DMS79 treated with DMSO at 0.1 percent for 48 hours (cell line): ENCODE measurements at places on chromosomes 4 and X.

DNA sequence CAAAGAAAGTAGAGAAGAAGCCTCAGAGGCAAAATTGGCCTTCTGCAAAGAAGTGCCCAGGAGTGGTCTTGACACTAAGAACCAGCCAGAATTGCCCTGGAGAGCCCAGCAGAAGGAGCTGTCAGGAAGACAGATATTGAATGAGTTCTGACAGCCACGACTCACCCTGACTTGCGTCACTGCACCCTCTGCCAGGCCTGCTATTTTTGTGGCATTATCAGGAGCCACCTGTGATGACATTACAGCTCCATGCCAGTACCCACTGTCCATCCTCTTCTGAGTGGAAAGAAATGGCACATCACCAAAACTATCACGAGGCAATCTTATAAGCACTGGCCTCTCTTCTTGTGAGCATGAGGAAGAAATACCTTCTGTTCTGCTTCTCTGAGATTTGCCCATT is 67.7 kb downstream of the SMIM20 start:
- DNase-seq, result no peak

GRCh38 chr4:164997941-164998340 is 20.5 kb upstream of the TRIM61 start:
- DNase-seq, result peak; percentile 82

DNA sequence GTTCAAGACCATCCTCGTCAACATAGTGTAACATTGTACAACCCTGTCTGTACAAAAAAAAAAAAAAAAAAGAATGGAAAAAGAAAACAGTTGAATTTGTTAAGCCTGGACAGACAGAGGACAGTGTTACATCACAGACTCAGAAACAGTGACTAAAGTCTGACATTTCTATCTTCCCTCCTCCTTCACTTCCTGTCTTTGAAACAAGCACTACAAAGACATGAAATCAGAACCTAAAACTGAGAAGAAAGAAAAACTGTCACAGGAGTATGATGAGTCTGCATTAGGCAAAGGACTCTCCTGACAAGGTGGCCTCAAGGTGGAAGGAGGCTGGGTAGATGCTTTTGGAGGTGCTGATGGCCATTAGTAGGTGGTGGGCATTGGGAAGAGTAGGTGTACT is 126.7 kb downstream of the RBM47 start:
- DNase-seq, result no peak

DNA sequence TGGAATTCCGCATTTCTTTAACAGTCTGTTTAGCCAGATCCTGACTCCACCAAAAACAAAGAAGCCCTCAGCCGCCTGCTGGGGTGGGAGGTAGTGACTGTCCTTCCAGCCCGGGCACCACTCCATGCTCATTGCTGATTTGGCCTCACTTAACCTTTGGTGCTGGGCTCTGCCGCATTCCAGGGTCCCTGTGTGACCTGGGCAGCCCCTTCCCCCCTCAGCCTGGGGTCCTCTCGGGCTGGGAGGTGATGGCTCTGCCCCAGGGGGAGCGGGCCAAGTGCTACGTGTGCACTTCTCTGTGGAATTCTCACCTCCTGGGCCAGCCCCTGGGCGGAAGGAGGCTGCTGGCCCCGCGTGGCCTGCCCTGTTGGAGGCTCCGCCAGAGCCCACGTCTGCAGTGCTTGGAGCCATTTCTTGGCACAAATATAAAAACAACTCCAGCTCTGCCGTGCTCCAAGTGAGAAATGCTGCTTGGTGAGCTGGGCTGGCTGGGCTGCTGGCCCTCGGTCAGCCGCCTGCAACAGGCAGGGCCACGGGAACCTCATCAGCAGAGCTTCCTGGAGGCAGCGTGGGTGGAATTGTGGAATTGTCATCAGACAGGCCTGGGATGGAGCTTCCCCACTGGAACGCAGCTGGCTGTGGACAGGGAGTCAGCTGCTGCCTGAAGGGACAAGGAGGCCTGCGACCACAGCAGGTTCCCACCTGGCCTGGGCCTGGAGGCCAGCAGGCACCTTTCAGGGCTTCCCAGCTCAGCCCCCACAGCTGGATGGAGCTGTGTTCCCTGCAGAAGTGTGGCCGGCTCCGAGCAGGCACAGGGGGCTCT is 66.0 kb downstream of the TRMT44 start:
- DNase-seq, result no peak

- no peak for DNase-seq
Observed at GRCh38 chr4:76571274-76571673, 136.2 kb downstream of the SHROOM3 start.

- peak; percentile 51 for DNase-seq
Observed at GRCh38 chr4:52038103-52038912, at the start of gene SGCB. Gene SGCB (minus strand): TSS chr4:52038299. CDS start chr4:52038259, 40 bp downstream.

DNA sequence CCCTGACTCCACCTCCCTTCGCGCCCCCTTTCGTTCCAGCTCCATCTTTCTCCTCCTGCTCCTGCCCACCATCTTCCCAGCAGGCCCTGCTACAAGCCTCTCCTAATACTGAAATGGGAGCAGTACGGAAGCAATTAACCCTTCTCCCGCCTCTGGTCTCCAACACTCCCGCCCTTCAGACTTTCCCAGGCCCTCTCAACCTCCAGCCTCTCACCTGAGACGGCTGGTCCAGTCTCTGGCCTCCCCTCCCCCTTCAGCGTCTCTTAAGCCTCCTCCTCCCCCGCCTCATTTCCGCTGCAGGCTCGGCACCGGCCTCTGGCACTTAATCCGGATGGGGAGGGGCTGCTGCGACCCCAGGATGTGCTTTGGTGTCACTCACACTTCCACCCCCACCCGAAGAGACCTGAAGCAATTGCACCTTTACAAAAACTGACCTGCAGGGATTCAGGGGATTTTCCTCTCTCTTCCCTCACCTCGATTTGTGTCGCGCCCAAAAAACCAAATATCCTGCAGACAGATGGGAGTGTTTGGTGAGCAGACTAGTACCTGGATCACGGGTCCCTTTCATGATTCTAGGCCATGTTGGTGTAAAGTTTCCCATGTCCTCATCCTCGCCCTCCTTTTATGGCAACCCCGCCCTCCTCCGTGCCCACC is 657 bp downstream of the TCEAL8 start:
- peak; percentile 92 for DNase-seq

- DNase-seq, result peak; percentile 73
Observed at GRCh38 chr4:123547216-123548165, 150.9 kb downstream of the SPRY1 start.

GRCh38 chr4:153585026-153585425 is 99.1 kb upstream of the TLR2 start:
- no peak for DNase-seq

DNA sequence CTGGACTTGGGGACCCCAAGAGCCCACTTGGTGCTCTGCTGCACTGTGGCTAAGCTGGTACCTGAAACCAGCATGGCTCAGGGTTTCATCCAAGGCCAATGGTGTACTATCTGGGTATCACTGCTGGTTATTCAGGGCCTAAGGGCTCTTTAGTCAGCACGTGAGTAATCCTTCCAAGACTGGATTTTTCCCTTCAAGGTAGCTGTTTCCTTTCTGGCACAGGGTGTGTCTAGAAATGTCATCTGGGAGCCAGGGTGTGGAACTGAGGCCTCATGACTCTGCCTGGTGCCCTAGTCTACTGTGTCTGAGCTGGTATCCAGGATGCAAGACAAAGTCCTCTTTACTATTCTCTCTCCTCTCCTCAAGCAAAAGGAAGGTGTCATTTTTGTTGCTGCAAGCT is 99.0 kb upstream of the QRFPR start:
- no peak for DNase-seq

DNA sequence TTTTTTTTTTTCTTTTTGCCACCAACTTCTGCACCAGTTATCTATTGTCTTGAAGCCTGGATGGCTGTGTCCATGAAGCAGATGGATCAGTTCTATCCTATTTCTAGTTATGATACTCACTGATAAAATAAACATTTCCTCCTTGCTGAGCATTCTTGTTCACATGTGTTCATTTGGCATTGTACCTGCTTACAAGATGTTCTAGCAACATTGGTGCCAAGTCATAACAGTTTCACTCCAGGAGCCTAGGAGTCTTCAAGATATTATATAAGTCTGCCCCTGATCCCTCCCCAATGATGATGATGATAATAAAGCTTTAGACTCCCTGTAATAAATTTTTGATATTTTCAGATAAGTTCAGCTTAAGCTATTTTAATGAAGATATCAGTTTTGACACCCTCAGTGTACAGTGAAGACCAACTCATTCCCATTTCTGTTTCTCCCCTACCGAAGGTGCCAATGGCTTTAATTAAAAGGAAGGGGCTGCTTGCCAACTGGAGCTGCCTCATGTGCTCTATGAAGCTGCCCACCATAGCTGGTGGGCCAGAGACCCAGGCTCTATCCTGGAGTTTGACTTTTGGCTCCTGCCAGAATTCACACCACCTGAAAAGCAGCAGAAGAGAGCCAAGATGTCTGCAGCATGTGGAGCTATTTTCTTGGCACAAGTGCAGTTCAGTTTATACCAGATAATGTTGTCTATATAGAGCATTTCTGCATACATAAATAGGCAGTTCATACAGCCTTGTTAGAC is 265.4 kb upstream of the TET2 start:
- no peak for DNase-seq

DNA sequence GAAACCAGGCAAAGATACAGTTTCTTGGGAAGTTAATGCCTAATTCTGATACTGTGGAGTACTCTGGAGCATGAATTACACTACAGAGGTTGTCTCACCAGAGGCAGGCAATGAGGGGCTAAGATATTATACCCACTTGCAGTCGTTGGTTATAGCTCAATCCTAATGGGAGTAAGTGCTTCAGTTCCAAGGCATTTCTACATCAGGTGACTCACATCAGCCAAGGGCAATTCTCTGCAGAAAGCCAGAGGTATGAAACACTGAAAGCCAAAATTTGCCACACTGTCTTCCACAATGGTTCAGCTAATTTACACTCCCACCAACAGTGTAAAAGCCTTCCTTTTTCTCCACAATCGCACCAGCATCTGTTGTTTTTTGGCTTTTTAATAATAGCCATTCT is 174.0 kb upstream of the IL15 start:
- DNase-seq, result no peak

GRCh38 chr4:143247866-143248265 is 63.1 kb downstream of the USP38 start:
- no peak for DNase-seq

GRCh38 chrX:115713460-115713859 is 152.5 kb downstream of the PLS3 start:
- no peak for DNase-seq

DNA sequence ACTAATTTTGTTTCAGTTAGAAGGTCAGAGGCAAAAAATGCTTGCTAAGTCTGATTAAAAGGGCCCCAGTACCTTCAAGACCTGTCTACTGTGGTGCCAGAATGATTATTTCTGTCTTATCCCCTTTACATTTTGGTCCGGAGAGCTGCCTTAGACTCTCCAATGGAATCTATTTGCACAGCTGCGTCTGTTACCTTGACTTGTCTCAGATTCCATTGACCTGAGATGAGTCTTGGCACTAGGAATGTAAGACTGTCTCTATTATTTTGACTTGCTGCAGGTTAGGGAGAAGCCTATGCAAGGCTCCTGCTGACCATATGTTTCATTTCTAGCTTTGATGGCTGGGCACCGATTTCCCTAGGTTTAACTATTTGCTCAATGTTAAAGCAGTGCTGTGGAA is 457.6 kb downstream of the KCTD8 start:
- no peak for DNase-seq

GRCh38 chr4:82642331-82642730 is 80.5 kb upstream of the TMEM150C start:
- no peak for DNase-seq

DNA sequence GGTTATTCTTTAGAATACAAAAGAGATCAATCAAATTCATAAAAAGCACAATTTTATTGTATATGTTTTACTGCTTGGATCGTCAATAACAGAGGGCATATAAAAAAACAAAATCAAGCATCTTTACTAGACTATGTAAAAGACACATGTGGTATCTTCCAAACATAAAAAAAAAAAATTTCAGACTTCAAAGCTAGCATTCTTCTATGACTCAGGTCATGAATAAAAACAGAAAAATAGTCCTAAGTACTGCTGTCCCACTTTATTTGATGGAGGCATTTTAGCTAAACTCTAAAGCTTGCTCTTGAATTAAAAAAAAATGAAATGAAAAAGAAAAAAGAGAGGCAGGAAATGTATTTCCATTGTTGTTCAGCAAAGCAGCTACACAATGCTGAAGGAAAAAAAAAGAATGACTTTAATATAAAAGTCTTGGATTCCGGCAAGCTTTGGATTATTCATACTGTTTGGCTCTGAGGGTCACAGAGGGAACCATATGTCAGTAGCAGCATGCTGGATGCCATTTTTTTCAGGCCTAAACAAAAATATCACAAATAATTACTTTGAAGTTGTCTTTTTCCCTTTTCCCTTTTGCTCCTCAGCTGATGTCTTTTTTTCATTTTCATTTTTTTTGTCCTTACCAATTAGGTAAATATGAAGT is 249.1 kb upstream of the DIAPH2 start:
- DNase-seq, result no peak

DNA sequence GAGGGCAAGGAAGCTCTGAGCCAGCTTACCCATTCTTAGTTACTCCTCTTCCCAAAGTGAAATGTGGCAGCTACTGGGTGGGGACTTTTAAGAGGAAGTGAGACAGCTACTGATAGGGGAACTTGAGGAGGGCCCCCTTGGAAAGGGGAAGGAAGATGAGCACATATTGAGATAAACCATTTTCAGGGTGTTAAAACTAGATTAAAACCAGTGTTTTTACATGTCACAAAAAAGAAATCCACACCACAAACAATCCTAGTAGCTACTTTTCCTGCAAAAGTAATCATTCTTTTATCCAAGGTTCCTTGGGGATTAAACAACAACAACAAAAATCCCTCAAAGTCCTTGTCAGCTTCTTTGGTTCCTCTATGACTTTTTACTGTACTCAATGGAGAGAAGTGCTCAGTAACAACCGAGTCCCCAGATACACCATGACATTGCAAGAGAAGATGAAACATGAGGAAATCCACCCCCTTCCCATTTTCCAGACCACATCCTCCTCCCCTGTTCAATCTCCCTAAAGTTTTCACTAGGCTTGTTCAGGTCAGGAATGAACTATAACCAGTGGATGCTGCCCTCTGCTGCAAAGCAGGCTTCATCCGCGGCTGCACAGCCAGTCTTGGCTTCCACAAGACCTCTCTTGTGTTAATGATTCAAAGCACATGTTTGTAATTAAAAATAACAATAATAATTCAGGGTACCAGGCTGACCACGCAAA is 113.5 kb upstream of the TMEM164 start:
- DNase-seq, result no peak

GRCh38 chr4:87353592-87353991 is 30.9 kb upstream of the HSD17B13 start:
- DNase-seq, result no peak

- no peak for DNase-seq
Observed at GRCh38 chr4:107870916-107871786, 46.4 kb downstream of the SGMS2 start.

GRCh38 chr4:986428-986878 is 391 bp upstream of the IDUA start:
- DNase-seq, result no peak
